ENCODE measurements at places on chromosomes 4 and X.

GRCh38 chr4:51849430-51849829, 6.5 kb downstream of the DCUN1D4 start:
- DNase-seq: no peak

DNA sequence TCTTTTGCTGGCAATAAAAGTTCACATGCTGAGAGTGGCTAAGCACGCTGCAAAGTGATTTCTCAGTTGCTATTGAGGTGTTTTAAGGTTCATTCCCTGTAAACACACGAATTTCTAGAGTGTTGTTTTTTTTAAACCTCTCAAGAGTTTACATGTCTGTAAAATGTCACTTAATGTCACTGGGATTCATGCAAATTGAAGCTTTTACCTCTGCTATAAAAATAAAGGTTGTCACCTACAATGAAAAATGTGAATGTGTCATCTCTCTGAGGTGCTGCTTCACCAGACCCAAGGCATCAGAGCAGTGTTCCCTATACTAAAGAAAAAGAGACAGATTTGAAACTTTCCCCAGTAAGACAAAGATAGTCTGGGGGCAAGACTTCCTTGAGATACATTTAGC, 127.0 kb downstream of the PPA2 start:
- no peak for DNase-seq

GRCh38 chrX:139801397-139801813, 93.4 kb upstream of the MCF2 start:
- DNase-seq: no peak

DNA sequence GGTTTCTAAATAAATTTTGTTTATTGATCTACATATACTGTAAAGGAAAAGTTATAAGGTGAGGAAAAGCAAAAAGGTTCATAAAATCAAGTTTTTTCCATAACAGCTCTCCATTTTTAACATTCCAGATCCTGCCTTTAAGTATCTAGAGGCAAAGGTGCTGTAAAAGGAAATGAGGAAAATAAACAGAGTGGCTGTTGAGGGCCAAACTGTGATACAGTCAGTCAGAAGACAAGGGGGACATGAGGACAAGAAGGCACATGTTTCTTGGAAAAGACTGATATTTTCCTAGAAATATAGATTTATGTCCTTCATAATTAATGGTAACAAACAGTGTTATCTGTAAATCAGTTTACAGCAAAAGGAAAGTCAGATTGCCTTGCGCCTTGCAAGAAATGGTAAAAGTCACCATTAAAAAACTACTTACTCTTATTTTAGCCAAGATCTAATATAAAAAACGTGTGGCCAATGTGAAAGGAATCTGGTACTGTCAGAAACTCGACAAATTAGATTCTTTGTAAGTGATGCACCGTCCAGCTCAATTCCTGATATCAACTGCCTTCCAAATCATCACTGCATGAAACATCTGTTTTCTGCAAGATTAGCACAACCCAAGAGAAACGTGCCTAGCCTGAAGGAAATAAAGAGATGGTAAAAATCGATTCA, 34.0 kb upstream of the VEGFD start:
- peak; percentile 22 for DNase-seq

- peak; percentile 32 for DNase-seq
These were observed 86.0 kb upstream of the TET2 start for GRCh38 chr4:105060628-105061027.

DNA sequence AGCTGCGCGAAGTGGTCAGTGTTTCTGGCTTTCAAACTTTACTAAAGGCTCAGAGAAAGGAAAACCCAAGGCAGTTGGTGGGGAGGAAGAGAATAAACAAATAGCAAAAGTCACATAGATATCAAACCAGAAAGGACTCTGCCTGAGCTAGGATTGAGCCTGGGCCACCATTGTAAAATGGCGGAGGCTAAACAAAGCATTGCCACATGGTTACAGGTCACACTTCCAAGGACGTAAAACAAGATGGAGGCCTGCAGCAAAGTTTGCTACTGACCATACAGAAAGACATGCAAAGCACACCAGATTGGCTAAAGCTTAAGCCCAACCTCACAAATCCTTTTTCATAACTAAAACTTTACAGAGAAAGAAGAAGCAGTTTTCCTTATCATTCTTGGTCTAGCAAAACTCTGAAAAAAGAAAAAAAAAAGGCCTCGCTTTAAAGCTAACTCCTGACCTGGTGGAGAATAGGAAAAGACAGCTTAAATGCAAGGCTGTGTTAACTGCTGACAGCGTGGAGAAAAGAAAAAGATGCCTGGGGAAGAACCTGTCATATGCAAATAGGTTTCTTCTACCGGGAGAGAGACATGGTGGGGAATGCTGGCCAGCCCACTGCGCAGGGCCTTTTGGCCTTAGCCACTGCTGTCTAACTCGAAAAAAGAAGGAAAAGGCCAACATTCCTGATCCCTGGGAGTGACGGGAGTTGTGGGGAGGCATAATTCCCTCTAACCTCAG, 81.8 kb upstream of the SMARCA5 start:
- no peak for DNase-seq

DNA sequence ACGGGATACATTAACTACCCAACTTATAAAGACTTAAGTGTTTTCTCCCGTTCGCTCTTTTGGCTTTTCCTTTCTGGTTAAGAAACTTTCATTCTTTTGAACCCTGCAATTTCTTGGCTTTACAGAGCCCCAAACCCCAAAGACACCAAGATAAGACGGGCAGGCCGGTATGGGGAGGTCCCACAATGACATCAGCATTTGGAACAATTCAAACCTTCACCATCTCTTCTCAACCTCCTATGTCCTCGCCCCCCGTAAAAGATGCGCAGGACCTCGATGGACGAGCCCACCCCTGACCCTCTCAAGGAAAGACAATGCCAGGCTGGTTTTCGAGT, 999 bp downstream of the ZNF518B start:
- no peak for DNase-seq

DNA sequence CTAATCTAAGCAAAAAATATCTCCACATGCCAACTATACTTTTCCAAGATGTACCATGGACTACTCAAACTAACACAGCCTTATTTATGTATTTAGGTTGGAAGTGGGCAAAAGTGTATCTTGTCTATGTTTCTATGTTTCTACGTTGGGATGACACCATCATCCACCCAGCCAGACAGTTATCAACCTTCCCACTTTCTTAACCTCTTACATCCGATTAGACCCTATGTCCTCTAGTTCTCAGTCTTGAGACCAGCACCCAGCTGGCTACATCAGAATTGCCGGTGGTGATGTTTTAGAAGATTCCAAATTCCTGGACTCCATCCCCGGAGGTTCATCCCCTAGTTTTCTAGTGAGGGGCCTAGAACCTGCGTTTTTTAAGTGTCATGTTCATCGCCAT, 1.0 kb upstream of the AASDH start:
- peak; percentile 11 for DNase-seq

- DNase-seq: peak; percentile 36
These were observed 1523.7 kb downstream of the ARAP2 start for GRCh38 chr4:34720571-34720970.

- DNase-seq: no peak
These were observed 34.3 kb upstream of the NLGN4X start for GRCh38 chrX:6262959-6263358.

- no peak for DNase-seq
These were observed 32.9 kb upstream of the DSPP start for GRCh38 chr4:87575408-87575807.

Data from iris pigment epithelial cell (primary cell).